ENCODE measurements at places on chromosomes 6 and 20. TPM values are rescaled to one million over a fixed set of nuclear protein-coding genes. Genes with fewer than 3 reads are reported as not detected.

Gene ZSWIM3
- 2.7 TPM for total RNA-seq

Gene OPRM1
- not detected for total RNA-seq

Gene MMP24
- total RNA-seq: 0.45 TPM

- H3K4me3 ChIP-seq: no peak overlapping the region
- DNase-seq: no peak
- H3K36me3 ChIP-seq: no peaks in the 10 kb centered on the region
- no peak overlapping the region for H3K27ac ChIP-seq
- H3K27me3 ChIP-seq: peaks cover 40% of the 10 kb centered on the region
- no peaks in the 10 kb centered on the region for H3K4me1 ChIP-seq
These were observed 29.7 kb downstream of the PDRG1 start for GRCh38 chr20:31922181-31922580.

DNA sequence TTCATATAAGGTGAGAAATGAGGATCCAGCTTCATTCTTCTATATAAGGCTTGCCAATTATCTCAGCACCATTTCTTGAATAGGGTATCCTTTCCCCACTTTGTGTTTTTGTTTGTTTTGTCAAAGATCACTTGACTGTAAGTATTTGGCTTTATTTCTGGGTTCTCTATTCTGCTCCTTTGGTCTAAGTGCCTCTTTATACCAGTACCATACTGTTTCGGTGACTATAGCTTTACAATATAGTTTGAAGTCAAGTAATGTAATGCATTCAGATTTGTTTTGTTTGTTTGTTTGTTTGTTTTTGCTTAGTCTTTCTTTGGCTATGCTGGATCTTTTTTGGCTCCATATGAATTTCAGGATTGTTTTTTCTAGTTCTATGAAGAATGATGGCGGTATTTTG lies 64.6 kb downstream of the ERMARD start:
- H3K36me3 ChIP-seq: no peaks in the 10 kb centered on the region
- H3K27me3 ChIP-seq: peaks cover 95% of the 10 kb centered on the region
- H3K27ac ChIP-seq: no peak overlapping the region
- no peak for DNase-seq
- H3K4me3 ChIP-seq: no peak overlapping the region
- H3K4me1 ChIP-seq: no peaks in the 10 kb centered on the region

DNA sequence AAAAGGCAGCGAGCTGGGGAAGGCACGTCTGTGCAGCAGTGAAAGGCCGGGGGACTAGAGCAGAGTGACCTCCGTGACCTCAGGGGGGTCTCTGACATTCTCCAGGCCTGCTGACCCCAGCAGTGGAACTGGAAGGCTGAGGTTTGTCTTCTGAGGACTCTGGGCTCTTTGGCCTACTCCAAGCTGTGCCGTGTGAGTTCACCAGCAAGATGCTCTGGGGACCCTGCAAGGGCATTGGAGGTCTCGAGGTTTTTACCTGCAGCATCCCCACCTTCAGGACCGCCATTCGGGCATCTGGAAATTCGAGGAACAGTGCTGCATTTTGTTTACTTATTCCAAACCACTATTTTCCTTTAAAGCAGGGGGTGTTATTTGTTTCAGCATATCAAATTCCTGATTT lies 140.9 kb downstream of the PHACTR3 start:
- no peak overlapping the region for H3K27ac ChIP-seq
- H3K4me3 ChIP-seq: no peak overlapping the region
- no peaks in the 10 kb centered on the region for H3K4me1 ChIP-seq

GRCh38 chr6:112193117-112193516 lies 61.2 kb downstream of the LAMA4 start:
- peaks cover 89% of the 10 kb centered on the region for H3K36me3 ChIP-seq
- H3K27me3 ChIP-seq: no peaks in the 10 kb centered on the region
- peak; percentile 23 for DNase-seq
- H3K27ac ChIP-seq: no peak overlapping the region

DNA sequence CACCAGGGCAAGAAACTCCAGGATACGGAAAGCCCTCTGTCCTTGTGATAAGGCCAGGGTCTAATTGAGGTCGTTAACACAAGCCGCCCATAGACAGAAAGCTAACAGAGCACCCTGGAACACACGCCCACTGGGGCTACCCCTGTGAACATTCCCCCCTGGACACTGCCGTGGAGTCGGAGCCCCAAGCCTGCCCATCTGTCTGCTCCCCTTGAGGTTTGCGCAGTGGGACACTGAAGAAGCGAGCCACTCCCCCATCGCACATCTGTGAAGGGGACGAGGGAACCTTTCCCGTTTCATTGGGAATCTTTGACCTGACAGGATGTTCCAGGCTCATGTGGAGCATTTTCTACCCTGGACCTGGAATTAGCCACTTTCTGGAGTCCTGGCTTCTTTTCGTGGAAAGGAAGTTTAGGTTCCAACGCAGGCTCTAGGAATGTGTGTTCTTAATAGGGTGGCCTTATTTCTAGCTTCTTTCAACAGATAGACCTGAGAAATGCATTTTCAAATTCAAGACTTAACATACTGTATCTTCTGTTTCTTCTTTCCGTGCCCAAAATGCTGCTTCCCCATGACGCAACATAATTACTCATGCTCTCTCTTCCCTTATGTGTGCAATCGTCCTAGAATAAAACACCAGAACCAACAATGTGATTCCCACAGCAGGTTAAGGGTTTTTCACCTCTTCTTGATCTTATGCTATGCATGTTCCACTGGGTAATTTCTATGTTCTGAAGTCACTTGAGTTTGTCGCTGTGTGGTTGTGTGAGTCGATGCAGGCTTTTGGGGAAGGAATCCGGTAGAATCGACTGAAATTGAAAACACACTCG lies 161.1 kb downstream of the ERMARD start:
- no peaks in the 10 kb centered on the region for H3K36me3 ChIP-seq
- H3K27ac ChIP-seq: no peak overlapping the region
- peaks cover 71% of the 10 kb centered on the region for H3K27me3 ChIP-seq
- H3K4me1 ChIP-seq: no peaks in the 10 kb centered on the region

GRCh38 chr20:3010985-3011723 lies 32.3 kb upstream of the GNRH2 start:
- H3K36me3 ChIP-seq: no peaks in the 10 kb centered on the region
- no peak for DNase-seq
- H3K27ac ChIP-seq: no peak overlapping the region
- H3K4me3 ChIP-seq: no peak overlapping the region
- no peaks in the 10 kb centered on the region for H3K27me3 ChIP-seq

DNA sequence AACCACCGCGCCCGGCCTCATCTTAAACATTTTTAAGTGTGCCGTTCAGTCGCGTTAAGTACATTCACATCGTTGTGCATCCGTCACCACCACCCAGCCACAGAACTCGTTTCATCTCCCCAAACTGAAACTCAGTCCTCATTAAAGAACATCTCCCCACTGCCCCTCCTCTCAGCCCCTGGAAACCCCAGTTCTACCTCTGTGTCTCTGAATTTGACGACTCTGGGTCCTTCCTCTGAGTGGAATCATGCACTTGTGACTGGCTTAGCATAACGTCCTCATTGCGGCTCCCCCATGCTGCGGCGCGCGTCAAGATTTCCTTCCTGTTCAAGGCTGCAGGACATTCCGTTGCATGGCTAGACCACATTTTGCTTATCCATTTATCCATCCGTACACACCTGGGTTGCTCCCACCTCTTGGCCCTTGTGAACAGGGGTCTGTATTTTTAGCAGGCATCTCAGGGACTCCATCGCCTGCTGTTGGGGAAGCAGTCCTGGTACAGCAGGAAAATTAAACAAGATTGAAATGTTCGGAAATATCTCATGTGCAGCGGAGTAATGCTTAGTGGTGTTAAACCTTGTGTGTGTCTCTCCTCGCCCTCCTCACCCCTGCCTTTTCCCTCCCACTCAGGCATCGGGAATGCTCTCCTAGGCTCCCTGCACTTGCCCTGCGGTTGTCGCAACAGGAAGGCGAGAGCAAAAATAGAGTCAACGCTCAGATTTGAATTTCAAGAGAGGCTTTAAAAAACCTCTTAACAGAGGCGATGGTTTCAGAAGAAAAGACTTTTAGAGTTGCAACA lies 127.9 kb downstream of the PXDC1 start:
- DNase-seq: no peak
- H3K27me3 ChIP-seq: no peaks in the 10 kb centered on the region
- no peak overlapping the region for H3K4me3 ChIP-seq
- no peaks in the 10 kb centered on the region for H3K36me3 ChIP-seq

DNA sequence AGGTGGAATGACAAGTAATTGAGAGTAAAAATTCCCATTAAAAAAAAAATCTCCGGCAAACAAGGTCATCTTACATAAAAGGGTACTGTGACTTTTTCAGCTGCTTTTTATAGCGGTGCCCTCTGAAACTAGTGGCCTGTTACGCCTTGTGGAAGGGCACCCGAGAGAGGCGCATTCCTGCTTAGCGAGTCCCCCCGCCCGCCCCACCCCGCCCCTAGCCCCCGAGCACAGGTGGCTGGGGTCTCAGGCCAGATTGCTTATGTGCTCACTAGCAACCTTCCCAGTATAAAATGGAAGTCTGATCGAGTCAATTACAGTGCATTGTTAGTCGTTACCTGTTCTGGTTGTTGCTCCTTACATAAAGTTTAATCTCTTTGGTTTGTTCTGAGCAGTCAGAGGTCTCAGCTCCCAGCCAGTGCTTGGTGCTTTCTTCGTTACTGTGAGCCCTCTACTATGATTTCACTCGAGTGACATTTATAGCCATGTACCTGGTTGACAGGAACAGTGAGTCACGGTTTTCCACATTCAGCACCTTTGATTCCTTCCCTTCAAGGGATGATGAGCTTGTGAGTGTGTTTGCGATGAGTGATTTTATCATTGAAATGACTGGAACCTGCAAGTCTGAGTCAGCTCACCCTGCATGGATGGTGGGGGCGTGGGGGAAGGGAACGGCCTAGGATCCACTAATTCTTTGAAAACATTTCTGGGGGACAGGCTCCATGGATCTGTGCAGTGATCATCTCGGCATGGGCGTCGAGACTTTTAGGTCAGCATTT lies 47.6 kb downstream of the ZDHHC14 start:
- DNase-seq: peak; percentile 28
- no peaks in the 10 kb centered on the region for H3K36me3 ChIP-seq
- H3K27ac ChIP-seq: peak overlapping the region; percentile 49
- no peak overlapping the region for H3K4me3 ChIP-seq
- H3K4me1 ChIP-seq: peaks cover 31% of the 10 kb centered on the region

DNA sequence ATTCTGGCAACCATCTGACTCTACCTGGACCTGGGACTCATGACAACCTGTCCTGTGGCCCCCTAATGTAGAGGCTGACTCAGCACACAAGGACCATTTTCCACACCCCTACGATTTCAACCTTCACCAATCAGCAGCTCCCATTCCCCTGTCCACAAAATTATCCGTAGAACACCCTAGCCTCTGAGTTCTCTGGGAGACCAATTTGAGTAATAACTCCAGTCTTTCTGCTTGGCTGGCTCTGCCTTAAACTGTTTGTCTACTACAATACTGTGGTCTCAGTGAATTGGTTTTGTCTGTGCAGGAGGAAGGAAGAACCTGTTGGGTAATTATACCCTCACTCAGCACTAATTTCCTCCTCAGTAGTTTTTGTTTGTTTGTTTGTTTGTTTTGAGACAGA lies 99.3 kb upstream of the MRPS10 start:
- no peaks in the 10 kb centered on the region for H3K36me3 ChIP-seq
- H3K27me3 ChIP-seq: no peaks in the 10 kb centered on the region
- no peak for DNase-seq

DNA sequence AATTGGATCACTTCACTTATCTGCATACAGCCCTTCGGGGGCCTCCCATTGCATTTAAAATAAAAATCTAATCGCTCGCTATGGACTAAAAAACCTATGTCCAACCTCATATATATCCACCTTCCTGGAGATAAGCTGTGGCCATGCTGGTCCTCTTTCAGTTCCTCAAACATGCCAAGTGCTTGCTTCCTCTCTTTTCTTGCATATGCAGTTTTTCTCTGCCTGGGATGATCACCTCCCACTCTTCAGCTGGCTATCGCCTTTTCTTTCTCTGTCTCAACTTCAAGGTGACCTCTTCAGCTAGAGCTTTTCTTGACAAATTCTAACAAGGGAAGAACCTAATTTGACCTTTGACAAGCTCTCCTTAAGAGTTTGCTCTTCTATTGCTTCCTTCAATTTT lies 5.6 kb upstream of the TFB1M start:
- H3K4me1 ChIP-seq: peaks cover 12% of the 10 kb centered on the region
- no peaks in the 10 kb centered on the region for H3K27me3 ChIP-seq
